ENCODE measurements at places on chromosomes 1 and 21. TPM values are rescaled to one million over a fixed set of nuclear protein-coding genes. Genes with fewer than 3 reads are reported as not detected.
A peak's percentile ranks its signal among the peaks of the same experiment; 100 is the strongest.

DNA sequence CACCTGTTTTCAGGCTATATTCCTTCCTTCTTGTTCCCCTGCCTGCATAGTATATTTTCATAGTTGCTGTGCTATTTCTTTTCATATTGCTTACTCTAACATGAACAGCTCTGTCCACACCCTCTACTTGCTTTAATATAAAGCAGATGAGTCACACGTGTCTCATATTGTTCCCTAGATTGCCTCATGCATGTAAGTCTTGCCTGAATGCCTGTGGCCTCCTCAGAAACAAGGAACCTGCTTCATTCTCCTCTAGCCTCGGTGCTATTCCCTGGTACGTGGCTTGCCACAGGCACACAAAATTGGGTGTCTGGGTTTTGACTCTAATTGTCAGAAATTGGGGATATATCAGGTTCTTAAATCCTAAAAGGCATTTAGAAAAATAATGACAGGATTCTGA lies 16.5 kb upstream of the PKP1 start:
- DNase-seq, result peak; percentile 87

GRCh38 chr1:48859456-48859855 lies 82.8 kb upstream of the BEND5 start:
- no peak for DNase-seq

- DNase-seq, result no peak
Observed at GRCh38 chr1:15758953-15759661, 512 bp downstream of the FBLIM1 start.

DNA sequence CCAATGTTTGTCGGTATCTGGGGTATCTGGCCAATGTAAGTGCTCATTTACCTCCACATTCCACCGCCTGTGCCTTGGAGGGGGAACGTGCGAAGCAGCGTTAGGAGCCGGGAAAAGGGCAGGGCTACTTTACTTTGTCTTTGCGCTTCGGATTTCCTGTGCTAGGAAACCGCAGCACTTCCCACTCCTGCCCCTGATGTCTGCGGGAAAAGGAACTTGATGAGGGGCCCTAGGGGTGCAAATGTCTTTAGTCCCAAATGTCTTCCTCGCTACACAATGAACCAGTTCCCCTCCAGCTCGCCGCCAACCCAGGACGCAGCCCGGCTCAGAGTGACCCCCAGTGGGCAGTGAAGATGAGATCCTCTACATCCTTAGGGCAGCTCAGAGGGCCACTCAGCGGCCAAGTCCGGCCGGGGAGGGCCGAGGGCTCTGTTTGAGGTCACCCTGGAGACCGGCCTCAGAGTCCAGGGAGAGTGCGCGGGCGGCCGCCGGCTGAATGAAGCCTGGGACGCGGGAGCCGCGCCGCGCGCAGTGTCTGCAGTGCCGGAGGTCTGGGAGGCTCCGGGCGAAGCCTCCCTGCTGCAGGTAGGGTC lies at the start of gene DYNLT5:
Gene DYNLT5, plus strand, starts transcription at position 460 of the 593 bp plus-strand sequence. CDS start 2,200 bp downstream, outside the sequence.
- no peak for DNase-seq

GRCh38 chr1:75470448-75470847 lies 140.5 kb downstream of the SLC44A5 start:
- DNase-seq, result no peak

DNA sequence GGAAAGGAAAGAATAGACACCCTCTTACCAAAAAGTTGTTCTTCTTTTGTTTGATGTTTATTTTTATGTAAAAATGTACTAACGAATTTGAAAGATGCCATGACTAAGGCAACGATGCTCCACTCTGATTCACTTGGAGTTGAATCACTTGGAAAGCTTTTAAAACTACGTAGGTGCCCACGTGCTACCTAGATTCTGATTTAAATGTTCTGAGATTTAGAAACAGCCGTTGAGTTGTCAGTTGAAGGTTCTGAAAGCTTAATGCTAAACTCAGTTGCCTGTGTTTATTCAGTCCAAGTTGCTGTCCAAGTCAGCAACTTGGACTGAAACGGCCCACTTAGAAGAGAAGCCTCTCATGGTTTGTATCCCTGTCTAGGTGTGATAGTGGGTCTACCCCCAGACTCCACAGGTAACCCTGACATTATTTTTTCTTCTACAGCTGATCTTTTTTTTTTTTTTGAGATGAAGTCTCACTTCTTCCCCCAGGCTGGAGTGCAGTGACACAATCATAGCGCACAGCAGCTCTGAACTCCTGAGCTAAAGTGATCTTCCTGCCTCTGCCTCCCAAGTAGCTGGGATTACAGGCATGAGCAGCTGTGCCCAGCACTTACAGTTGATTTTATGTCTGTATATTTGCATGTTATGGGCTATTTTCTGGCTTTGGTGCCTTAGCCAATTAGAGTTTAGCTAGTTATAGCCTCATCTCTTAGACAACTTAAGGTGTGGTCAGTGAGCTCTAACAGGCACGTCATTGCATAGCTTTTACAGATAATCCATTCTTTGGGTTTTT lies 1.4 kb upstream of the VAMP4 start:
- peak; percentile 47 for DNase-seq

DNA sequence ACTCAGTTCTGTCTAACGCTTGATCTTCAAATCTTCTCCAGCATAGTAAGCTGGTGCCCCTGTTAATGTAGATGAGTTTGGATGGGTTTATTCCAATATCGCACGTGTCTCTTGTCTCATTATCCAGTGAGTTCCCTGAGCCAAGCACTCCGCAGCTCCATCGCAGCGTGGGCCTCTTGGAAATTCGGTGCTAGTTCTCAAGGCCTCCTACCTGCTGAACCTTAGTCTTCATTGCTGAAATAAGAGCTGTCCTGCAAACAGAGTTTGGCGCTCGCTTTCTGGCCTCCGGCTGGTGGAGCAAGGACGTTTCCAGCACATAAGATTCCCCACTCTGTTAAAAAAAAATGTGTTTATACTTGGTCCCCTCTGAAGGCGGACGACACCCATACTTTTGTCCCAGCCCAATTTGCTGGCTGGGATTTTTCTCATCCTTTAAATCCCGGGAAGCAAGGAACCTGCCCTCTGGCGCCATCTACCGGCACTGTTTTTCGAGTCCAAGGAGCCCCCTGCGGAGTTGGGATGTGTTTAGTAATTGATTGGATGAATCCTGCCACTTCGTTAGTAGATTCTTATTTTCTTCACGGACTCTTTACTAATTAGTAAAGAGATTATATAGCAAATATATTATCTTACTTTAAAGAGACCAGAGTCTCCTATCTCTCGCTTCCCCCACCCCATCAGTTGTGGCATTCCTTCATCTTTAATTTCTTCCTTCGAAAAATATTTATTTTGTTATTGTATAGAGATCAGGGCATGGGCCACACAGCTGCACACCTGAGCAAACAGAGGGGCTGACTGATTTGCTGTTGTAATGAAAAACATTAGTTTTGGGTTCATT lies 14.7 kb downstream of the JUN start:
- no peak for DNase-seq

TBX19 gene
- 2.9 TPM for total RNA-seq

Measured in kidney epithelial cell (primary cell).